ENCODE measurements at places on chromosomes 1 and 21.

GRCh38 chr1:70675737-70676156 is 264.7 kb downstream of the CTH start:
- DNase-seq: no peak

GRCh38 chr1:193524021-193524420 is 337.6 kb upstream of the B3GALT2 start:
- no peak for DNase-seq

GRCh38 chr1:201570886-201571624 is 32.1 kb downstream of the NAV1 start:
- DNase-seq: no peak

DNA sequence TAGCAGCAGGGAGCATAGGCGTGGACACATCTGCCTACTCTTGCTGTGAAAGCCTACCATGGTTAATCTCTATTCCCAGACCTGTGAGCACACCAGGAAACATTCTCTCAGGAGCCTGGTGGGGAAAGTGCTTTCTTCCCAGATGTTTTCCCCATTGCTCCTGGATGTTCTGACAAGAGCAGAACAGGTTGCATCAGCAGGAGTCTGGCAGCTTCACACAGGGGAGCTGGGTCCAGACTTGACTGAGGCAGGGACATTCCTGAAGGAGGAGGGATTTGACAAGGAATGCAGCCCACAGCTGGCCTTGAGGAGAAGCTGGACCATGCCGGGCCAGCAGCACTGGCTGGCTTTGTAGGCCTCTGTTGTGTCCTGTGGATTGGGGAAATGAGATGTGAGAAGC is 21.0 kb upstream of the ARTN start:
- DNase-seq: peak; percentile 88

DNA sequence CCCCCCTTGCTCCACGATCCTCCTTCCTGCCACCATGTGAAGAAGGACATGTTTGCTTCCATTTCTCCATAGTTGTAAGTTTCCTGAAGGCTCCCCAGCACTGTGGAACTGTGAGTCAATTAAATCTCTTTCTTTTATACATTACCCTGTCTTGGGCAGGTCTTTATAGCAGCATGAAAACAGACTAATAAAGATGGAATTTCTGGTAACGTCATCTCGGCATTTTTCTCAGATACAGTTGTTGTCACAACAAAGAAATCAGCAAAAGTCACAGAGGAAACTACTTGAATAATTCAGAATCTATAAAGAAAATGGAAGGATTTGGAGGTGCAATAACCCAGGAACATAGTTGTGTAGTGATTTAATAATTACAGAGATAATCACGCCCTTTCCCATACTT is 4.4 kb downstream of the APCS start:
- DNase-seq: no peak

- DNase-seq: no peak
Observed at GRCh38 chr21:31288191-31288590, 55.9 kb downstream of the TIAM1 start.

- no peak for DNase-seq
Observed at GRCh38 chr1:119318466-119319309, 49.9 kb upstream of the HAO2 start.

GRCh38 chr1:37825506-37825905 is 17.5 kb upstream of the YRDC start:
- DNase-seq: no peak

DNA sequence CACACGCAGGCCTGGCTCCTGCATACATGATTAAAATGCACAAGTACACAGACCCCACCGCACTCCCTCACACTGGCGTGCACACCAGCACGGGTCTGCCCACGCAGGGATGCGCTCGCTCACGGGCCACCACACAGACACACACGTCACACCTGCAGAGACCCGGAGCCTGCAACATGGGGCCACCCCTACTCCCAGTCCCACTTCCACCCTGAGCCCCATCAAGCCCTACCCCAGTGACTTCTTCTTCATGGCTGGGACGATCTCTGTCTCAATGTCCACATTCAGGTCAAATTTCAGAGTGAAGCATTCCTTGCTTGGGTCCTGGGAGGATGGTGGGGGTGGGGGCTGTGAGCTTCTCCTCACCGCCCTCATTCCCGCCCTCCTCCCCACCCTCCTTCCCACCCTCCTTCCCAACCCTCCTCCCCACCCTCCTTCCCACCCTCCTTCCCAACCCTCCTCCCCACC is 8.9 kb upstream of the TNFRSF25 start:
- no peak for DNase-seq

DNA sequence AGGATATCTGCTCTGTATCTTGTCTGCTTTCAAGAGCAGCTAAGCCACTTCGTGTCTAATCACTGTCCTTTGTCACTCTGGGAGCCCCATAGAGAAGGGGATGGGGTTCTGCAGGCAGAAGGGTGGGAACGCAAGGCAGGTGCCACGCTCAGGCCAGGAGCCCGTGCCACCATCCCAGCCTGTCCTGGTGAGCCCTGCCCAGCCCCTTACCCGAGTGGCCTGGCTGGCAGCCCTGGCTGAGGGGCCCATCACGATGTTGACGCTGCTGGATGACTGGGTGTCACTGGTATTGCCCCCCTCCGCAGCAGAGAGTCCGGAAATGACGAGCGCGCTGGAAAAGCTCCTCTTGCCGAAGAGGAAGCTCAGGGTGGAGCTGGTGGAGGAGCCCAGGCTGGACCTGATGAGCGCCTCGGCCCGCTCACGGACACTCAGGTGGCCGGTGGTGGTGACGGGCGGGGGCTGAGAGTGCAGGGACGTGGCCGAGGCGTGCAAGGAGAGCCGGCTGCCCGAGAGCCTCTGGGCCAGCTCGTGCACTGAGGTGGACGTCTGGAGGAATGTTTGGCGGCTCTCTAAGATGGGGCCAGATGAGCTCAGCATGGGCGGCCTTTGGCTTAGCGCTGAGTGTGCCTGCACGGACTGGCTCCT is 35.6 kb downstream of the NTPCR start:
- DNase-seq: no peak

DNA sequence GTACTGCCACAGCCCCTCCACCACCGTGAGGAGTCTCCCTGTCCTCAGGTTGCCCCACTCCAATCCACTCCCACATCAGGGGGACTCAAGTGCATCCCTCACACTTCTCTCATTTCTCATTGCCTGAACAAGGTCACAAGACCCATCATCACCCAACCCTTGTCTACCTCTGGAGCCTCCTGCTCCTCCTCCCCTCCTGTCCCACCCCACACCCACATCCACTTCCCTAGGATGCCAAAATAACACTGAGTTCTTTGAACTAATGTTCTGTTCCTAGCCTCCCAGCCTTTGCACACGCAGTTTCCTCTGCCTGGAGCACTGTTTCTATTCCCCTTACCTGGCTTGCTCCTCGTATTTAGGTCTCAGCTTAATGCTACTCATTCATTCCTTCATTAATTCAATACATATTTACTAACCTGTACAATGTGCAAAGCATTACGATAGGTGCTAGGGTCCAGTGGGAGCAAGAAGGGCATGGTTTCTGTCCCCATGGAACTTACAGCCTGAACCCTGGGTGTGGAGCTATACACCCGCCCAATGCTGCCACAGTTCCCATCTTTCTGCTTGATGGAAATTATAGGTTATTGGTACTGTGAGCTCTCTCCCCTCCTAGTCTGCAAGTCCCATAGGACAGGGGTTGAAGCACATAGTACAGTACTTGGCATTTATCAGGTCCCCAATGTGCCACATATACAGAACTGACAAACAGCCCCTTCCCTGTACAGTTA is 96.1 kb upstream of the GRIK3 start:
- DNase-seq: no peak

- no peak for DNase-seq
Observed at GRCh38 chr1:245378745-245379144, 224.0 kb downstream of the KIF26B start.

DNA sequence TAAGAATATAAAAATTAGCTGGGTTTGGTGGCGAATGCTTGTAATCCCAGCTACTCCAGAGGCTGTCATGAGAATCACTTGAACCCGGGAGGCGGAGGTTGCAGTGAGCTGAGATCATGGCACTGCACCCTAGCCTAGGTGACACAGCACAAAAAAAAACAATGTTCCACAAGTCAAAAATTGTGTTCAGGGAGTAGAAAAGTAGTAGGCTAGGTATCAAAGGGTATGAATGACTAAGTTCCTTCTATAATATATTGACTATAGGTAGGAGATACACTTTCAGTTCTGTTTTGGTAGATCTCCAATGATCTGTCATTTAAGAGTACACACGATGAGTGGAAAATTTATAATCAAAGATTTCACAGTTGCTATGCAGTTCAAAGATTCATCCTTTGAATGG is 16.7 kb downstream of the USP48 start:
- DNase-seq: no peak

DNA sequence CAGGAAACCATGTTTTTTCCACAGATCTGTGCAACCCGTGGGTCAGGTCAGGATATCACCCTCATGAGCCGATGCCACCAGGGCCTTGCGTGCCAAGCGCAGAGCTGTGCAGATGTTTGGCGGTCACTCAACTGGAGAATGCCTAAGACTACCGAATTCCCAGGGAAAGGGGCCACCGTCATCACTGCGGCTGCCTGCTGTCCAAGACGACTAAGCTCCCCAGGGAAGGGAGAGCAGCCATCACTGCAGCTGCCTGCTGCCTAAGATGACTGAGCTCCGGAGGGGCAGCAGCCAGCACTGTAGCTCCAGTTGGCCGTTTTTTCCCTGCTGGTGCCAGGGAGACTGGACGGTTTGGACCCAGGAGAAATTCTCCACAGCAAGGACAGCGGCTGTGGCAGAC is 31.1 kb downstream of the AKT3 start:
- DNase-seq: no peak

DNA sequence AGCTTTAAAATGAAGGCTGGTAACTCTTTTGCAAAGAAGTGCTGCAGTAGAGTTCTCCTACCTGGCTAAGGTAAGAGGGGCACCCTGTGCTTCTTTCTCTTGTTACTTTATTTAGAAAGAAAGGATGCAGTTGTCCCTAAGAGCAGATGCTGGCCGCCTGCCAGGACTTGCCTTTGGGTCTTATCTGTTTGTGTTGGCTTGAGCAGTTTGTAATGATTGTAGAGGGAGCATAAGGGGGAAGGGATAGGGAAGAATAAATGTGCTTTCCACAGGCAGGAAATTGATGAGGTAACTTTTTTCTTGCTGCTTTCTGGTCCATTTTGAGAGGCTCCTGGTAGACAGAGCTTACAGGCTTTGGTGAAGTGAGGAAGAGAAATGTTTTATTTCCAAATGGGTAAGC is 229.6 kb downstream of the HHAT start:
- no peak for DNase-seq

DNA sequence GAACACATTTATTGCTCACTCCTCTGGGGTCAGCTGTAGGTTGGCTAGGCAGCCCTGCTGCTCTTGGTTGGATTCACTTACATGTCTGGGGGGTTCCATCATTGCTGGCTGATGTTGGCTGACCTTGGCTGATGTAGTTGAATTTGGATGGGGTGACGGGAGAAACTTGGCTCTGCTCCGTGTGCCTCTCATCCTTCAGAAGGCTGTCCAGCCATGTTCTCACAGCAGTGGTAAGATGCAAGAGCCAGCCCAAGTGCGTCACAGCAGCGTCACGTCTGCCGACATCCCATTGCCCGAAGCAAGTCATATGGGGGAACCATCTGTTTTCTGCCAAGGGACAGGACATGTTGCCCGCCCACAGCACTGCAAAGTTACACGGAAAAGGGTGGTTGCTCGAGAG is 613.5 kb downstream of the MATN1 start:
- DNase-seq: peak; percentile 20

DNA sequence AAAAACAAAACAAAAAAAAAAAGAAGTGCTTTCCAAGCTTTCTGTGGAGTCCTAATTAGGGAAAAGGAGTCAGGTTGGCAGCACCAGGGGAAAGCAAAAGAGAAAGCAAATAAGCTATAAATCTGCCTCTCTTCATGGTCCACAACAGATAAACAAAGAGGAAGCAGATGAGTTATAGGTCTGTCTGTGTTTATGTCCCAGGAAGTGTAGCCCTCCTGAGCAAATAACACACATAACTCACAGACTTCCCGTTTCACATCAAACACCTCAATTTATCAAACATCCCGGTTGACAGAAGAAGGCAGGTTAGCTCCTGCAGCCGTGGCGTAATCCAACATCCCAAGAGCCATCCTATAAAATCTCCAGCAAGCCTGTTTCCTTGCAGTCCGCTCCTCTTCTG is 5.6 kb upstream of the SLC2A5 start:
- no peak for DNase-seq

GRCh38 chr1:117735045-117735992 is 129.5 kb downstream of the TENT5C start:
- DNase-seq: peak; percentile 51

DNA sequence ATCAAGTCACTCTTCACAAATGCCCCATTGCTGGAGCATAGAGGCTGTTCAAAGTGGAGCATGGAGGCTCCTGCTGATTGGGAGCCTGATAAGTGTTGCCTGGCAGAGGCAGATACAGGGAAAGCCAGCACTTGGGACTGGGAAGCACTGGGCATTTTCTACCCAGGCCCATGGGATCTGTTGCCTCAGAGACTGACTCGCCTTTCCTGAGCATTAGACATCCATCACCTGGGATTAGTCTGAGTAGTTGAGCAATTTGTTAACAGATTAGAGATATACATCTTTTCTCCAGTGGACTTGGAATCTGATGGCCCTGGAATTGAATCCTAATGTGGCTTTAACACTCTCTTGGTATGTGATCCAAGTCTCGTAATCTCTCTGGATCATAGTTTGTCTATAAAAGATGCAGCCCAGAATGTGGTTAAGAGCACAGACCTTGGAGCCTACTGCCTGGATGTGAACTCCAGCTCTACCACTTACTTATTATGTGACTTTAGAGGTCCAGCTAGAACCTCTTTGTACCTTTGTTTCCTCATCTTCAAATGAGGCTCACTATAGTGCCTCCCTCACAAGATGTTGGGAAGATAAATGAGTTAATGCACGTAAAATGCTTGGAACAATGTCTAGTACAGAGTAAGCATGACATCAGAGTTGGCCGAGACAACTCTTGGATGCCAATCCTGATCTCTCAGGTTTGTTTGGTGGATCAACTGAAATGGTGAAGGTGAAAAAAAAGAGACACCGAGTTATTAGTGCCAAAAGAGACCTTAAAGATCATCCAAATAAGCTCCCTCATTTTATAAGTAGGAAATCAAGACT is 38.3 kb upstream of the NRDC start:
- peak; percentile 74 for DNase-seq

DNA sequence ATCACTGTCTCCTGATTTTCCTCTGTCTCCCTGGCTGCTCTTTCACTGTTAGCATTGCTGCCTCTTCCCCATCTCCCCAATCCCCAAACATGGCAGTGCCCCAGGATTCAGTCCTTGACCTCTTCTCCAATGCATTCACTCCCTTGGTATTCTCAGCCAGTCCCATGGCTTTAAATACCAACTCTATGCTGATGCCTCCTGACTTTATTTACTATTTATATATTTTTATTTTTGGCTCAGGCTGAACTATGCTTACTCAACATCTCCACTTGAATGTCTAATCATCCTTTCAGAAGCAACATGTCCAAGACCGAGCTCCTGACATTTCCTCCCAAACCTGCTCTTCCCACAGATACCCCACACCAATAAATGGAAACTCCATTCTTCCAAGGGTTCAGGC is 26.3 kb downstream of the NMNAT2 start:
- no peak for DNase-seq

DNA sequence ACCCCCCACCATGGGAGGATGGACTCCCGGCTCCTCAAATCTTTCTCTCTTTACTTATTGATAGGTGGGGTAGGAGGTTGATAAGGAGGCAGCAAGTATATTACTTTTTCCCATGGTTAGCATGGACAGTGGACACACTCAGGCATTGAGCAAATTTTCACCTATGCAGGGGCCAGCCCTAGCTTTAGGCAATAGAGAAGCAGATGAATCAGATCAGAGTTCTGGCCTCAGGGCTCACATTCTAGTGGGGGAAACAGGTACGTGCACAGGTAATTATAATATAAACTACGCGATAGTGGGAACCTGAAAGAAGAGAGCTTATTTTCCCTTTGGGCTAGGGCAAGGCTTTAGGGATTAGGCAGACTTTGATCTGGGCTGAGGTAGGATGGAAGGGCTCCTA is 13.5 kb upstream of the FOXE3 start:
- no peak for DNase-seq

All from fibroblast of skin of abdomen (primary cell).